ENCODE measurements at places on chromosomes 1 and 21.

- no peak for DNase-seq
Observed at GRCh38 chr1:189669846-189670245, 807.8 kb downstream of the BRINP3 start.

DNA sequence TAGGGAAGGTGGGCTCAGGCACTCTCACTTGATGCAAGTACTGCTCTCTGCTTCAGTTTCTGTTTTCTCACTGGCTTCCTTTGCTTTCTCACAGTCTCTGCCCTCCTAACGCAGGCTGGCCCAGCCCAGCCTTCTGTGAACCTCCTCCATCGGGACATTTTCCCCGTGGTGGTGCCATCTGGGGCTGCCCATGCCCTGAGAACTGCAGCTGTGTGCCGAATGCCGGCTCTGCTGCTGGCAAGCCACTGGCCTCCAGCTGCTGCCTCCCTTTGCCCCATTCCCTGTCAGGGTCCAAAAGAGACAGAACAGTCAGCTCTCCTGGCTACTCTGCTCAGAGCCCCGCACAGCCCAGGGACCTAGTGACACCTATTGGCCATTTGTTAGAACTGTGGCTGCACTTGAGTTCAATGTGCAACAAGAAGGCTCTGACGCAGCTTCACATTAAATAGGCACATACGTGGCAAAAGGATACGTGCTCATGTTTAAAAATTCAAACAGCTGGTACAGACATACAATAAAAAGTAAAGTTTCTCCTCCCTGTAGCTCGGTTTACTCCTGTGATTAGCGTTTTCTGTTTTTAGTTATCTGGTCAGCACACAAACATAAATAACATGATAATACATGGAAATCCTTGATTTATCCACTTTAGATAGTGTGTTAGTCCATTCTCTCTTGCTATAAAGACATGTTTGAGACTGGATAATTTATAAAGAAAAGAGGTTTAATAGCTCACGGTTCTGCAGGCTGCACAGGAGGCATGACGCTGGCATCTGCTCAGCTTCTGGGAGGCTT, 46.6 kb downstream of the FCRL5 start:
- peak; percentile 52 for DNase-seq

DNA sequence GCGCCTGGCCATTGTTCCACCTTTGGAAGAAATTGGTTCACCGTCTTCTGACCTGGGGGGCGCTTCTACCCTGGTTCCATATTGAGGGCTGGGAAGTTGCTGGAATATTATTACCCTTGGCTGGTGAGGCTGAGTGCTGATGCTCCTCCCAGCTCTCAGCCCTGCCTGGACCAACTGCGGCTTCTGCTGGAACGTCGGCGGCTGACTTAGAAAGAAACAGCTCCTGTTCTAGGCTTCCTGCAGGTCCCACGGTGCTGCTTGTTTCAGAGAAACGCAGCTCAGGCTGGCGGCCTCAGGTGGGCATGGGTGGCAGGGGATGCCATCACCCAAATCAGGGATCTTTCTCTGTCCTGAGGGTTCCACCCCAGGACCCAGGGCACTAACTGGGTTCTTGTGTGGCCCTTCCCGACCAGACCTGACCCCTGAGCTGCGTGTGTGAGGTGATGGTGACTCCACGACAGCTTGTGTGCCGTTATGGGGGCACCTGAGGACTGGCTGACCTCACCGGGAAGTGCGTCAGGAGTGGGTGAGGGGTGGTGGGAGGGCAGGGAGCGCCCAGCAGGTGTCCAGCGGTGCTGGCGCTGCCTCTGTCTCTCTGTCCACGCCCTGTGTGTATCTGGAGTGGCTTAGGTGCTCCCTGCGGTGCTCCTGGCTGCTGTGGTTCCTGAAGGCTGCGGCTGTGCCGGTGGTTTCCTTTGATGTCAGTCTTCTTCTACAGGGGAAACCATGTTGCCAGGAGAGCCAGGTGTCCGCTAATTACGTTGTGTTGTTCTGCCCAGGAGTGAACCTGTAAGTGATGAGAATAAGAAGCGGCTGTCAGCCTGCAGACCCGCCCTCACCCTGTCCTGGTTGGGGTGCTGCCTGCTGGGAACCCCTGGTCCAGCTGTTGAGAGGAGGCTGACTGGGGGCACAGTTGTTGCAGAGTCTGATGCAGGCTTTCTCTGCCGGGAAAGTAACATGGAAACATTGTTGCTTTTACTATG, 8.9 kb downstream of the SKI start:
- DNase-seq = no peak

- no peak for DNase-seq
Observed at GRCh38 chr1:175826705-175827104, 83.3 kb upstream of the TNR start.

DNA sequence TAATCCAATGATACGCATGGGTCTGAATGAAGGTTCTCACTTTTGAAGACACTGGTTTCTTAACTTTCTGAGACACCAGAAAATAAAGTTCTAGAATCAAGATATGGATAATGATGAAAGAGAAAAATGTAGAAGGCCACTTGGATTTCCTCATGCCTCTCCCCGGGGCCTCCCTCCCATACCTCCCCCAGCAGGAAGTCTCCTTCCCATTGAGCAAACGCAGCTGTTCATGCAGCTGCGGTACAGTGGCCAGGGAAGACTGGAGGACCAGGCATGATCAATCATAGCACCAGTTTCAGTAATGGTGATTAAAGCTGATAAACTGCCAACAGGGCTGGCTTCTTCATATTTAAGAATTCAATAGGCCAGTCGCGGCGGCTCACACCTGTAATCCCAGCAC, 10.9 kb upstream of the UBR4 start:
- DNase-seq = no peak

DNA sequence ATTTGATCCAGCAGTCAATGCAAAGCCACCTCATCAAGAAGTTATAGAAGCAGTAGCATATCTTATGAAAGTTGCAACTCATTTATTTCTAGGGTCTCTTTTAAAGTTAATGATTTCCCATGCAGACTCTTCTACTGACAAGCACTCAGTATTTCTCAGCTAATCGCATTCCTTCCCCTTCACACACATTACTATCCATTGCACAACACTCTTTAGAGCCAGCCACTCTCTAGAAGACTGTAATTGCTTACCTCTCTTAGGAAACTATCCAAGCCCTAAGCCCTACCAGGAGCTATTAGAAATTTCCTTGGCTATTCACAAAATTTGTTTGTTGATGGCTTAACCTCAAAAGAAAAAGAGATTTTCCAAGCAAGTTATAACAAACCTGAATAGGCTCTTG, 106.0 kb downstream of the ADAMTS1 start:
- no peak for DNase-seq

- no peak for DNase-seq
Observed at GRCh38 chr21:44871576-44872269, 1.8 kb downstream of the PTTG1IP start.

- DNase-seq = no peak
Observed at GRCh38 chr1:24769656-24770651, 24.7 kb downstream of the CLIC4 start.

GRCh38 chr1:205444300-205444930, 11.4 kb downstream of the BLACAT1 start:
- DNase-seq = no peak

DNA sequence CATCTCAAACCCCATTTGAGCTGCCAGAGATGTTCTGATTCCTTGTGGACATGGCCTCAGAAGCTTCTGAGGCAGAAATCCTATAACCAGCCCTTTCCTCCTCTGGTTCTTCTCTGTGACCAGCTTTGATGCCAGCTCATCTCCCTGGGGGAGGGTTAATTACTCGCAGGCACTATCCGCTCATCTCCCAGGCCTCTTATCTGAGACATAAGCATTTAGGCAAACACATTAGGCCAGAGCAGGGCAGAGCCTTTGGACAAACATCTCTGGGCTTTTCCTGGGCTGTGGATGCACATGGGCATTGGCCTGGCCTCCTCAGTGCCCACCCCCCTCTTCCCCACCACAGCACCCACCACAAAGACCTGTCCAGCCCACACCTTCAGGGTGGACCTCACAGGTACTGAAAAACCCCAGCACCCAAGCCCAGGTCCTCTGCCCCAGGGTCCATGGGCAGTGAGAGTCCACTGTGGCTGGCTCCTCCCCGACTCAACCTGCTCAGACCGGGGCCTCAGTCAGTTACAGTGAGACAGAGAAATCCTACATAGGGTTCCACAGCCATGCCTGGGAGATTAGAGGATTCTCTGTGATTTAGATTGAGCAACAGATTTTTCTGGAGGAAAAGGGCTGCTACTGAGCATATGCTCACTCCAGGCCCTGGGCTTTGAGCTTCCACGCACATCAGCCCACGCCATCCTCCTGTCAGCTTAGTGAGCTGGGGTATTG, 26.9 kb downstream of the IGSF21 start:
- no peak for DNase-seq

DNA sequence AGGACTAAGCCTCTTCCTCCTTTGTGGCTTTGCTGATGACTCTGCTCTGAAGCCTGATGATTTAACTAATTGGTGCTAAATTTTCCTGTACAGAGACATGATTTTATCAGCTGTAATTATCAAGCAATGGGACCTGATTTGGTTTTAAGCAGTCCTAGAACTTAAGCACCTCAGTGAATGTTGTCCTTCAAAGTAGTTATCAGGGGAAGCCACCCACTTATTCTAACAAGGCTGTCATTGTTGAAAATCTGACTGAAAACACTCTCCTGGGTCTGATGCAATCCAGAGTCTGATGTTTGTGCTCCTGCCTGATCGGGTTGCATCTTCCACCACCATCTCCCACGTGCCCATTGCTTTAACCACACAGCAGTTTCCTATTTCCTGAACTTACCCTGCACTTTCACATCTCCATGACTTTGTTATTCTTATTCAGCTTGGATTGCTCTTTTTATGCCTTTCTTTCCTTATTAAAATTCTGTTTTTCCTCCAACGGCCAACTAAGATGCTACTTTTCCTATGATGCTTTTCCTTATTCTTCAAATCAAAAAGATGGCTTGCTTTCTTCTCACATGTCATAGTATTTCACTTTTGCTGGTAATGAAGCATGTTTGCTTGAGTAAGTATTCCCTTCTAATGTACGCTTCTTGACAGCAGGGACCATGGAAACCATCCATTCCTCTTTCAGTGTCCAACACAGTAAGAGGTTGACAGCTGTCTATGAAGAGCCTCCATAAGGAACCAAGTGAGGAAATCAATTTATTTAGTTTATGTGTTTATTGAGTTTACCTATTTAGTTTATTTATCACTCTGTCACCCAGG, 55.0 kb downstream of the S1PR1 start:
- DNase-seq = peak; percentile 87

GRCh38 chr1:55696891-55697290, 481.7 kb upstream of the USP24 start:
- DNase-seq = no peak

DNA sequence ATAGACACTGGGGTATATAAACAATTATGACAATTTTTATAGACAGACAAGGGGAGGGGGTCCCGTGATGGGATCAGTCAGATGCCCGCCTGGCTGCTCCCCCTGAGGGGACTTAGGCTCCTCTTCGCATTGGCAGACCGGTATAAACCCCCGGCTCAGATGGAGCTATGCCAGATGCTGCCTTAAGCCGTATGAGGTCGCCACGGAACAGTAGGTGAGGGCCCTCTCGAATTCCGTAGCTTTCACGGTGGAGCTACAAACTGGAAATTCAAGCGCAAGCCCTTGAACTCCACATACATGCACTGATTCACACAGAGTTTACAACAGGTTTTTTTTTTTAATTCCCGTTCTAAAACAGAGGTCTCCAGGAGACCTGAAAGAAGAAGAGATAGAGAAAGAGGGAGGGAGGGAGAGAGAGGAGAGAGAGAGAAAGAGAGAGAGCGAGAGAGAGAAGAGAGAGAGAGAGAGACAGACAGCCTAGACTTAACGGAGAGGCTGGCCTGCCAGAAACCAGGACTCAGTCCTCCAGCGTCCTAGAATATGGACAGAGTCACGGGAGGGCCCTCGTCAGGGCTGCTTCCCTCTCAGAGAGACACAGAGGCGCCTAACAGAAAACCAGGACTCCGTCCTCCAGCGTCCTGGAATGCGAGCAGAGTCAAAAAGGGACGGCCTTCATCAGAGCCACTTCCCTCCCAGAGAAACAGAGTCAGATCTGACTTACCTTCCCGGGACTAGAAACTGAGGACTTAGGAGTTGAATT, 24.4 kb upstream of the TMEM54 start:
- no peak for DNase-seq

DNA sequence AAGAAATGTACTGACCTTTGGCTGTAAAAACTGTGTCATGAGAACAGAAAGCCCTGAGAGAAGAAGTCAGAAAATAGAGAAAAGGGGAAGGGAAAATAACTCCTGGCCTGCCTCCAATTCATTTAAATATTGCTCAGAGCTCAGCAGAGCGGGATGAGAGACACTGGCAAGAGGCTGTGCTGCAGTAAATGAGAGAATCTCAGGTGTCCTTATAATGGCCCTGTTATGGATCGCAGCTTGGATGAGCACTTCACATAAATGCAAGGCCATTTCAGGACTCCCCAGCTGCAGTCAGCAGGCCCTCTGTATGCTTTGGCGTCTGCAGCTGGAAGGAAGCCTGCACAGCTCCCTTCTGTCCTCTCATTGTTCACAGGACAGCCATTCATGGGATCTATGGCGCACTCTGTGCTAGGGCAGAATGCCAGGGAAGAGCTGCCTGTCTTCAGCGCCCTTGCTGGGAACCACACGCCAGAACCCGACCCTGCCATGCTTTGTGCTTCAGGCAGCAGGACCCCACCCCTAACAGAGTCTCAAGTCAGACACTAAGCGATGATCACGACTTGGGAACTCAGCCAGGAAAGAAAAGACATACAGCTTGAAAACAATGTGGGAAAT, 20.7 kb upstream of the ABCB10 start:
- DNase-seq = no peak

DNA sequence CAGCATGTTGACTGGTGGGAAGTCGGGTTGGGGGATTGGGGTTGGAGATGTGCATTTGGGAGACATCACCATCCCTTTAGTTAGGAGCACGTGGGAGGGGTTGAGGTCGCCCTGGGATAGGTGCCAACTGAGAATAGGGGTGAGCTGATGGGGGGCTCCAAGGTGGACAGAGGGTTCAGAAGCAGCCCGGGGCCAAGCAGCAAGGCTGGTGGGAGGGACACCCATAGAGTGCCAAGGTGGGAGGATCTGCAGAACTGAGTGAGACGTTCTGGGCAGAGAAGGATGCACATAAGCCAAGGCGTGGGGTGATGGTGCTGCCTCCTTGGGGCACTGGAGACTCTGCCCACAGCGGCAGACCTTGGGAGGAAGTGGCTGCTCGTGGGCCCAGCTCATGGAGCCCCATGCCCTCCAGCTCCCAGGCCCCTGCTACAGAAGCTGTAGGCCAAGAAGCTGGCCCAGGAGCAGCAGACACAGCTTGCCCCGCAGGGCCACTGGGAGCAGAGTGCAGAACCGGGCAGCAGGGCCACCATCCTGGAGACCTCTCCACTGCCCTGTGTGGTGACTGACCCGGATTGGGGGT, 31.4 kb upstream of the PKP1 start:
- DNase-seq = no peak

GRCh38 chr1:160191756-160192155, 1.4 kb downstream of the CASQ1 start:
- no peak for DNase-seq

DNA sequence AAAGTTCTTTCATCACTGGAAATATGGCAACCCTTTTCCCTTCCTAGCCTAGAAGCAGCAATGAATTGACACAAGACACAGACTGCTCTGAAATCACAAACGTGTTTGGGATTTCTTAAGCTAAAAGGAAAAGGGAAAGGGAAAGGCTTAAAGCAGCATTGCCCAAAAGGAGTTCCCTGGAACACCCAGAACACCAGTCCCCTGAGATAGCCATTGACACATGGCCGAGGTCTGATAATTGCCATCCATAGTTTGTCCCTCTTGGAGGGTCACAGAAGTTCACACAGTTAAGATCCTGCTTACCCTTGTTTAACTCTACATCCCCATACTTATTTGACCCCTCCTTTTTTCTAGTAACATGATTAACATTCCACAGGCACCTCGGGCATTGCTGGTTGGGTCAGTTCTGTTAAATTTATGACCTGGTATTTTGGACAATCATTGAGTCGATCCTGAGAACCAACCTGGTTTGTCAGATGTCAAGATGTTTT, 72.9 kb downstream of the ZNF281 start:
- no peak for DNase-seq

All from activated CD4-positive, alpha-beta T cell treated with anti-CD3 and anti-CD28 coated beads, Interleukin-2, amount 50 U/mL, for 16 hours (primary cell).